Ecto neural progenitor cell (in vitro differentiated cells): ENCODE measurements at places on chromosomes 2 and 18.

GRCh38 chr2:234249873-234250272 lies 199.4 kb downstream of the SPP2 start:
- DNase-seq = no peak

GRCh38 chr2:46298522-46299353 lies 1.5 kb downstream of the EPAS1 start:
- peak; percentile 69 for DNase-seq

GRCh38 chr2:239278941-239279365 lies 121.9 kb downstream of the HDAC4 start:
- peak; percentile 32 for DNase-seq

GRCh38 chr18:9017167-9017904 lies 85.2 kb upstream of the NDUFV2 start:
- peak; percentile 74 for DNase-seq

DNA sequence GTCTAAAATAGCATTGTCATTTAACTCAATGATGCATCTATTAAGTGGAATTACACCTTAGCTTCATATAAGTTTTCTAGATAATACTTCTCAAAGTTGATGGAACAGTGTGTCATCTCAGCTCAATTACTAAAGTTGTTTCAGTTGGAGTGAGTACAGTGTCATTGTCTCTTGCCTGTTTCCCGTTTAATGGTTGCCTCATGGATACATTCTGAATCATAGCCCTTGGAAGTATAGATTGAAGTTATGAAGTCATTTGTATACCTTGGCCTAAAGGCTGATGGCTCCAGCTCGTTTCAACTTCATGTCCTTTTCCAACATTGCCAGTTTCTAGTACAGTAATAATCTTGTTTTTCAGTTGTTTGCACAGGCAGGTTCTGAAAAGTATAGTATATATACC lies 130.5 kb upstream of the NOSTRIN start:
- no peak for DNase-seq

GRCh38 chr2:58959996-58960395 lies 718.9 kb upstream of the FANCL start:
- no peak for DNase-seq

DNA sequence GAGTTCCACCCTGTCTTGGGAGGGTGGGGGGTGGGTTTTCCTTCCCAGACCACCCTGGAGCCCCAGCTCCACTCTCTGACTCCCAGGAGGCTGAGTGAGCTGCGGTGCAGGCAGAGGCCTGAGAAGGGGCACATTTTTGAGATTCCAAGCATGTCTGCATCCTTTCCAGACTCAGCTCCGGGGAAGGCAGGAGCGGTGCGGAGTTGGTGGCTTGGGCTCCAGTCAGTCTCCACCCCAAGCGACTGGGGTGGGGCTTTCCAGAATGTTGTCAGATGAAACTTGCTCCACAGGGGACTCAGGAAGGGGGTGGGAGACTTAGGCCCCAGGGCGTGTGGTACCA lies 44.2 kb upstream of the HS6ST1 start:
- DNase-seq = peak; percentile 85

- DNase-seq = no peak
Observed at GRCh38 chr18:45913276-45913675, 53.9 kb downstream of the EPG5 start.

- DNase-seq = no peak
Observed at GRCh38 chr2:46847726-46848412, 67.7 kb downstream of the MCFD2 start.

GRCh38 chr2:188130317-188130716 lies 161.4 kb upstream of the GULP1 start:
- no peak for DNase-seq

DNA sequence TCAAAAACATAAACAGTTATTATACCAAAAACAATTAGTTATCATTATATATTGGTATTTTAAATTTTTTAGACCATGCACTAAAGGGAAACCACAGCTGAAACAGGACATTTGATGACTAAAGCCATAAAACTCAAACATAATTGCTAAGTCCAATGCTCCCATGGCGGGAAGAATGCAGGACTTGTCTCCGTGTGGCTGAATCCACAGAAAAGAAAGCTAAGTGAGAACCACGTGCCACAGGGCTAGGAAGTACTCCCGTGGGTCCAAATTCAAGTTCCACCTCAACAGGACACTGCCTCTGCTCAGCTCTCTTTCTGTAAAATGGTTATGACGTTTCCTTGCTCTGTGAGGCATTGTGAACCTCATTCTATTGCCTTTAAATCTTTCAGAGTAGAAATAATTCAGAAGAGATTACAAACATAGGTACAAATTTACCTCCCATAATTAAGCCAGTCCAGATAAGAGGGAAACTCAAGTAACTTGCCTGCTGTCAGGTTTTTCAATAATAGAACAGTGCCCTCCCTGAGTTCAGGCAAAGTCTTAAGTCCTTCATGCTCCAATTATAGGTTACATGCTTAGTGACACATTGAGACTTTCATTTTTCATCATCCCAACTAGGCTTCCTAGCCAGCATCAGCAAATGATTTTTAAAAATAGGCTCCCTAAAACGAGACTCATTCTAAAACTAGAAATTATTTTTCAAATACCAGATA lies 36.7 kb downstream of the FTCDNL1 start:
- DNase-seq = no peak

DNA sequence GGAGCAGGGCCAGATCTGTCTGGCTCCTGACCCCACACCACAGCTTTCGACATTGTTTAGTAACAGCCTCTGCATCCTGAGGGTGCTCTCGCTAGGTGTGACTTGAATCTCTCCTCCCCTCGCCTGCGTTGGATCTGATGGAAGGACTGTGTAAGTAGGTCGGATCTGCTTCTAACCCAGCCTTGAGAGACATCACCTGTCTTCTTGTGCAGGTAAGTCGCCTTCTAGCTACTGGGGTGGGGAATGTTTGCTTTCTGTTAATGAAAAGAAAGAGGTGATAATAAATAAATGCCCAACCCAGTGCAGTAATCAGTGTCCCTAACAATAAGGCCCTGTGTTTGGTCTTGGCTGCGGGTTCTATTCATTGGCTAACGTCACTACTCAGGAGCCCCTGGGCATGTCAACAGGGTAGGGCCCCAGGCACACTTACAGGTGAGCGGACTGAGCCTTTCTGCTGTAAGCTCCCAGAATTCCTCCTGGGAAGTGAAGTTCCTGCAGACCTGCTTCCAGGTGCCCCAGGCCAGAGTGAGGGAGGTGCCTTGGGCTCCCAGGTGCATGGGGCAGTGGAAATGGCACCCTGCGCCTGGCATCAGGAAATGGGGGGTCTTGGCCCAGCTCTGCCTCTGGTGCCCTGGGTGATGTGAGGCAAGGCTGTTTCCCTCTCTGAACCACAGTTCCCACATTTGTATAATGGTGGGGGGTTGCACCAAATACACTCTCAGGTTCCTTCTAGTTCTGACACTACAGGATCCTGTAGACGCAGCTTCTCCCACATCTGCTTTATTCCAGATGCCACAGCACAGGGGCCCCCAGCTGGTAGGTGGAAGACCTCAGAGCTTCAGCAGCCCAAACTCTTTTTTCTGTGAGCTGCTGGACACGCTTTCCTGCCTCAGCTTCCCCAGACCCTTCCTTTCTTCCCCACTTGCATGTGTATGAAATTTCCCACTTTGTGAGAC lies 11.2 kb upstream of the FOSL2 start:
- no peak for DNase-seq

GRCh38 chr2:110865188-110865587 lies 132.8 kb downstream of the ACOXL start:
- DNase-seq = peak; percentile 3
